ENCODE measurements at places on chromosomes 11 and 22.

DNA sequence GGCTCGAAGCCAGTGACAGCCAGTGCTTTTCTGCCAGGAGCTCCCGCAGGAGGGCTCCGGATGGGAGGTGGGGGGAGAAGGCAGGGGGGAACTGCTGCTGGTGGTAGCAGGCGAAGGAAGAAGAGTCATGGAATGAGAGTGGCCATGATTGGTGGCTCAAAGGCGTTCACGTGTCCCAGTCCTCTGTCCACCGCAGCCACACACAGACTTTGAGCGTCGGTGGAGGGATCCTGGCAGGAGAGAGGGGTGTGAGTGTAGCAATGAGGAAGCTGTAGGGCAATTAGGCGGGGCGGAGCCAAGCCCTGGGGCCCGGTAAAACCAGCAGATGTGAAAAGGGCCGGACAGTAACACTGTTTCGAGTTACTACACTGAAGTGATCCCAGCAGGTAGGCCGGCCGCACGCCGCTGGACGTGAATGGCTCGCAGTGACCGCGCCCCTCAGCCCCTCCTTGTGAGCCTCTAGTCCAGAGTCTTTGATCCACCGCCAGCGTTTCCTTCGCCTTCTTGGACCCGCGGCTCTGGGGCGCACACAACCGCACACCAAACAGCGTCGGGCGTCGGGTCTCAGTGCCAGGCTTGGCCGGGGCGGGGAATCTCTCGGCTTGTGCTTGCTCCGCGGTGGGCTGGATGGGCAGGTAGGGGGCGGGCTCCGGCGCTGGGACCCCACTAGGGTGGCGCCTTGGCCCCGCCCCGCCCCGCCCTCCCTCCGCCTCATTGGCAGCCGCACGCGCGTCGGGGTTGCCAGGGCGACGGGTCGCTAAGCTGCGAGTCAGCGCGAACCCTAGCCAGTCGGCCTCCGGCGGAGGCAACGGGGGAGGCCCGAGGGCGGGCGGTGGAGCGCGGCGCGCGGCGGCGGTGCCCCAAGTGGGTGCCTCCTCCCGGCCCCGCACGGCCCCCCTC, at the start of gene LRRC10B:
Gene LRRC10B (plus strand): TSS at position 788 of the 900 bp plus-strand sequence. CDS start 250 bp downstream, outside the sequence.
- peak; percentile 30 for DNase-seq

GRCh38 chr11:3609416-3610265, 32.2 kb downstream of the ART5 start:
- no peak for DNase-seq

DNA sequence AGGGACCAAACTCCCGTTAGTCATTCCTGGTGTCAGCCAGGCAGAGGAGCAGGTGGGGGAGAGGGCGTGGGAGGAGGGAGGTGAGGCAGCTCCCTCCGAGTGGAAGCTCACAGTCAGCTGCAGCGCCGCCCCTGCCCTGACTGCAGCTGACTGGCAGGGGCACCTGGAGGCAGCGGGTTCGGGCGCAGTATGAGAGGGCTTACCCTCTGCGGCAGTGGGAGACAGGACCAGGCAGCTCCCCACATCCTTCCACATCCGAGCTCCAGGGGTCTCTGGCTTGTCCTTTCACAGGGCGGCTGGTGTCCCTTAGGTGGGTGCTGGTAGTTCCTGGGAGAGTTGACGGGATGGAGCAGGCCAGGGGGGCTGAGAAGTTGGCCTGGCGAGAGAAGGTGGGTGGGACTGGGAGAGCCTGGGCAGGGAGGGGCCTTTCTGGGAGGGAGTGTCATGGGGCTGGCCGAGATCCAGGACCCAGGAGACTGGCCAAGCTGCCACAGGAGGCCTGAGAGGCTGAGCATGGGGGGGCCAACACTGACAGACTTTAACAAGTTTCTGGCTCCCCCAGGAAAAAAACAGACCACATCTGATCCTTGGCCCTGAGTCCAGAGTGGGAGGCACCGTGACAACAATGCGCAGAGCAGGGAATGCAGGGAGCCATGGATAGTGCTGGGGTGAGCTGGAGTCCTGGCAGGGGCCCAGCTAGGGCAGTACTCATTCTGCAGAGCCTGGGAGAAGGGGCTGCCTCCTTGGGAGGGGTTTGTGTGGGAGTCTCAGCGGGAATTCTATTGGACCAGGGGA, 4.9 kb downstream of the ADORA2A start:
- no peak for DNase-seq

DNA sequence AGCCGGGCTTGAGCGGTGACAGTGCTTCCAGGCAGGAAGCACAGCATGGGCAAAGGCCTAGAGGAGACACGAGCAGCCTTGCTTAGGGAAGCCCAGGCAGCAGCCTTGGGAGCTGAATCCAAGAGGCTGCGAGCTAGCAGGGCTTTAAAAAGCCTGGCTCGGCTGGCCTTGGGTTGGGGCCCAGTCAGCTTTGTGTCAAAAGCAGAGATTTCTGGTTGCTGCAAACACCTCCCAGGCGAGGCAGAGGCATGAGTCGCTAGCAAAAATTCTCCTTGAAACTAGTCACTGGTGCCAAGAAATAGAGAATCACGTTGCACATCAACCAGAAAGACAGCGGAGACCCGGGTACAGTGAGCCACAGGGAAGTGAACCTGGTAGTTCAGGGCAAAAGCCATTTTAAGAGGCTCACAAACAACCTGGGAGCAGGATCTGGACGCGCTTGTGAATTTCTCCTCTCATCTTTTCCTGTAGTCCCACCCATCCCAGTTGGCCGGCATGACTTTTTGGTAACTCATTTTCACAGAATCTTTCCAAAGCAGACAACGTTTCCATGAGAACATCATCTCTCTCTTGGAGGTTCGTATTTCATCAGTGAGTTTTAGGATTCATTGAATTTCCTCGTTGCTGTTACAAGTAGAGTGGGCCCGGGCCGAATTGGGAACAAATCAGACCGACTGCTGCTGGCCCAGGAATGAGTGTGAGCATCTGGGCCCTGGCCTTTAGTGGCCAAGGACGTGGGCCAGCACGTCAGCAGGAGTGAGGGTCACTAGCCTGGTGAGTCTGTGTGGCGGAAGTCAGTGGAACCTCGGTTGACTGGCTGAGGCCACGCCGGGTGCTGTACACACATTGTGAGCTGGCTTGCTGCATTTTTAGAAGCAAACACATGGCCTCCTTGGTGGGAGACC, 16.4 kb upstream of the FGF4 start:
- DNase-seq, result no peak

DNA sequence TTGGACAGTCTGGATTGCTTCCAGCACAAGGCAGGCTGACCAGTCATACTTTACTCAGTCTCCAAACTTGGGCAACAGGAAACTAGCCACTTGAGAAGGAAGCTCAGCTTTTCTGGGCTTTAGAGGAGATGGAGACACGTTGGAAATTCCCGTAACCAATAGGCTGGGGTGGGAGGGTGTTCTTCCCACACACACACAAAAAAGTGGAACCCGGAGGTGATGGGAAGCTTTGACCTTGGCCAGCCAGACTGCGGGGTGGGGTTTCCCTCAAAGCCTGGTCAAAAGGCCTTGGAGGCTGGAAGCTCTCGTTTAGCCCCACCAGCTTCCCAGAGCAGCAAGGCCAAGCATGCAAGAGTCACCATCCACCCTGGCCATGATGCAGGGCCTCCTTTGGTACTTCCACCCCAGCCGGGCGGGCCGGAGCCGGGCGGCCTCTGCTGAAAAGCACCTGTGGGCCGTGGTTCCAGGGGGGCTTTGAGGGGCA, 126.2 kb downstream of the BCR start:
- no peak for DNase-seq

DNA sequence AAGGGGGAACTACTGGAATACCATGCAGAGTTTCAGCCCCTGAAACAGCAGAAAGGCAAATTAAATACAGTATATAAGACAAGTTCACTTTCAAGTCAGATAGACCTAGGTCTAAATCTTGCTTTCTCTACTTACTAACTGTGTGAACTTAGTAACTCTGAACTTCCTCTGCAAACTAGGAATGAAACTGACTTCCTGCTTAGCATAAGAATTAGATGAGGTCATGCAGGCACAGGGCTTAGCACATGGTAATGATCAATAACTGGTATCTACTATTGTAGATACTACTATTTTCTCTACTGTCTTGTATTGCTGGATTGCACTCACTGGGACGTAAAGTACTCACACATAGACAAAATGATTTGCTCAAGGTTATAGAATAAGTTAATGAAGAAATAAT, 51.5 kb upstream of the MTNR1B start:
- DNase-seq, result no peak

- DNase-seq, result peak; percentile 28
These were observed 82.3 kb upstream of the PHOX2A start for GRCh38 chr11:72326151-72326848.

DNA sequence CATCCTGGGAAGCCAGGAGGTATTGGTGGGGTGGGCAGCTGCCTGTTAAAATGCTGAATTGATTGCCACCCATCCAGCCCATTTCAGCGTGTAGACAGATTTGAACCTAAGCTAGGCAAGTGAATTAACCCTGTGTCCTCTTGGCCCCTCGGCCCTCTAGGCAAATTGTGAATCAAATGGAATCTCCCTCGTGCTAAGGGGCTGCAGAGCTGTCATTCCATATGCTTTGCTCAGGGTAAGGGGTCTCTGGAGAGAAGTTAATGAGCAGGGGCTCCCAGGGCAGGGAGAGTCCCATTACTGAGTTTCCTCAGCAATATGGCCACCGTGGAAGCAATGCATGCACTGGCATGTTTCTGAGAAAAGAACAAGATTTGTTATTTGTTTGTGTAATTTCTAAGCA, 117.7 kb upstream of the RCN1 start:
- DNase-seq, result no peak

- no peak for DNase-seq
These were observed 87.6 kb downstream of the UVRAG start for GRCh38 chr11:75902631-75903030.

GRCh38 chr11:104792861-104793260, 105.4 kb downstream of the CASP12 start:
- DNase-seq, result no peak

DNA sequence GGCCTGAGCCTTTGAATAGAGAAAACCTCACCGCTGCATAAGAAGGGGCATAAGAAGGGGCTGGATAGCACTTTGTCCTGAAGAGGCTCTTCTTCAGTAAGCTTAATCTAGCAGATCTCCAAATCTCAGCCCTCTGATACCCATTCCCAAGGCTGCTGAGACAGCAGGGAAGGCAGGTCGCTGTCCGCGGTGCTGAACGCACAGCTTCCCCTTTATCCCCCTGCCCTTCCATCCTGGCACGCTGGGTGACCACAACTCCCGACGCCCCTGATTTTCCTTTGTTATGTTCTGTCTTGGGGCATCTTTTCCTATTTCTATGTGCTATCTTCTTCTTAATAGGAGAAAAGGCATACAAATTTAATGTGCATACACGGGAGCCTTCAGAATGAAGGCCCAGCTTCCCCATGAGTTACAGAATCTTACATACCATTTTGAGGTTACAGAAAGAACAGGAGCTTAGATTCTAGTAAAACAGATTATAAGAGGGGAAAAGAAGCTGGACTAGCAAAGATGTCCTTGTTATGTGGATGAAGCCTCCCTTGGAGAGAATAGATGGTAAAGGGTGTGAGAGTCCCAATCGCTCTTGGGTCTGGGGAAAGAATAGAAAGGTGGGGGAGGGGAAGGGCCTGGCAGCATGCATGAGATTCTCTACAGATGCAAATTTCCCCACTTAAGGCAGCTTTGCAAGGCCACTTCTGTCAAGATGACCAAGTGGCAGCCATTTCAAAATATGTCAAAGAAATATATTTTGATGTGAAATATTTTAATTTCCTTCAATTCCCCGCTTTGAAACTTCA, 5.7 kb upstream of the SULT4A1 start:
- DNase-seq, result no peak

DNA sequence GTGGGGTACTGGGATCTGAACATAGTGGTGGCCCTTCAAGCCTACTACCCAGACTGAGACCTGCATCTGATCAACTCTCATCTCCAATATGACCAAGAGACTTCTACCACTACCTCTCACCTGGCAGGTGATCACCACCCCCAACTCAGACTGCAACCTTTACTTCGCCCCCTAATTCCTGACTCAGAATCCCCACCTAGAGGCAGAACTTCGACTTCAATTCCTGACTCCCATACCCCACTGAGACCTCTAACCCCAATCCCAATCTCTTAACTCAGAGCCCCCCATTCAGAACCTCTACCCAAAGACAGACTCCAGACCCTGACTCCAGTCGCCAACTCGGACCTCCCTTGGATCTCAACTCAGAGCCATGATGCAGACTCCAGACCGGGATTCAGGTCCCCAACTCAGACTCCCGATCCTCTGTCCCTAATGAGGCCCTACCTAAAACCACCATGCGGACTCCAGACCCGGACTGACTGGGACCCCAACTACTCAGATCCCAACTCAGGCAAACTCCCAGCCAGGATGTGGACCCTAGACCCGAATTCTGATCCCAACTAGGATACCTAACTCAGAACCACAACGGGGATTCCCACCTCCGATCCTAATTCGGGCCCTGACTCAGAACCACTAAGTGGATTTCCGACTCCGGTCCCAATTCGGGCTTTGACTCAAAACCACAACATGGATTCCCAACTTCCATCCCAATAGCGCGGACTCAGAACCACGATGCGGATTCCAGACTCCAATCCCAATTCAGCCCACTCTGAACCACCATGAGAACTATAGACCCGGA, 1.2 kb downstream of the KCNQ1OT1 start:
- DNase-seq, result no peak

- no peak for DNase-seq
These were observed 269.9 kb downstream of the TBC1D22A start for GRCh38 chr22:47032091-47032943.

GRCh38 chr11:62142043-62142375, 18.2 kb downstream of the INCENP start:
- no peak for DNase-seq

DNA sequence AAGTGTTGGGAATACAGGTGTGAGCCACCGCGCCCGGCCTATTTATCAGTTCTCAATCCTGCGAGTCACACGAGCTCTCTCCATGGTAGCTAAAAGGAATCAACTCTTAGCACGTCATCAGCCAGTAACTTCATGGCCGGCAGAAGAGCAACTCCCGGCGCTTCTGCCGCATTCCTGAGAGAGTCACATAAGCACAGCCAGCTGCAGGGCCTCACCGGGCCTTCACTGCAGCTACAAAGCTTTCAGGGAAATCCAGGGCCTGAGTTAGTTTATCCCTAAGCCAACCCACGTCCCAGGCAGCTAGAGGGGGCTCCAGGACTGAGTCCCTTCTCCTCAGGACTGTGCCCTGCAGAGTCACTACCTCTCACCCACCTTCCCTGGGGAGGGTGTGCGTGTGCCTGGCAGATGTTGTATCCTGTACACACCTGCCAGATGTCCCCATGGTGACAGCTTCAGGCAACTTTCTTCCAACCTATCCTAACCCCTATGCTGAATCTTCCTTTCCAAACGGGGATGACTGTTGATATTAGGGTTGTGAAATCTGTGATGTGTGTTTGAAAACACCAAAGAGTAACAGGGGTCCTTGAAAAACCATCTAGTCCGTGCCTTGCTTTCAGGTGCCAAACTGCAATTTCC, 45.9 kb upstream of the ARFGAP3 start:
- DNase-seq, result no peak

DNA sequence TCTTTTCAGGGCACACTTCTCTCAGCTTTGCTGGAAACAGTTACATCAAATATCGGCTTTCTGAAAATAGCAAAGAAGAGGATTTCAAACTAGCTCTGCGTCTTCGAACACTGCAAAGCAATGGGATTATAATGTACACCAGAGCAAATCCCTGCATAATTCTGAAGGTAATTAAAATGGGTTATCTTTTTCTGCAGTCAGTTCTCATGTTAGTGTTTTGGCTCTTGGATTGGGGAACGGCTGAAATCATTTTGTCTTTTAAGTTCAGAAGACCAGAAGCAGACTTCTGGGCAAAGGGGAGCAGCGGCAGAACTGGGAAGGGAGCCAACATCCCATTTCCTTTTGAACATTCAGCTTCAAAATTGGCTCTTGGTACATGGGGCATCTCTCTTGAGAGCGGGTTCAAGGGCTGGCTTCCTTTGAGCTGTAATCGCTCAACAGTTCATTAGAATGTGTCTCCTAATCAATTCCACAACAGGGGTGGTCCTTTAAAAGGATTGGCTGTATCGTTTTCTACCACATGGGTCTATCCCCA, 110.2 kb upstream of the MTNR1B start:
- no peak for DNase-seq

Data from stimulated activated CD8-positive, alpha-beta memory T cell treated with anti-CD3 and anti-CD28 coated beads, Interleukin-2, amount 100 ng/mL, for 48 hours (primary cell).